ENCODE measurements at places on chromosomes 5 and 9.

DNA sequence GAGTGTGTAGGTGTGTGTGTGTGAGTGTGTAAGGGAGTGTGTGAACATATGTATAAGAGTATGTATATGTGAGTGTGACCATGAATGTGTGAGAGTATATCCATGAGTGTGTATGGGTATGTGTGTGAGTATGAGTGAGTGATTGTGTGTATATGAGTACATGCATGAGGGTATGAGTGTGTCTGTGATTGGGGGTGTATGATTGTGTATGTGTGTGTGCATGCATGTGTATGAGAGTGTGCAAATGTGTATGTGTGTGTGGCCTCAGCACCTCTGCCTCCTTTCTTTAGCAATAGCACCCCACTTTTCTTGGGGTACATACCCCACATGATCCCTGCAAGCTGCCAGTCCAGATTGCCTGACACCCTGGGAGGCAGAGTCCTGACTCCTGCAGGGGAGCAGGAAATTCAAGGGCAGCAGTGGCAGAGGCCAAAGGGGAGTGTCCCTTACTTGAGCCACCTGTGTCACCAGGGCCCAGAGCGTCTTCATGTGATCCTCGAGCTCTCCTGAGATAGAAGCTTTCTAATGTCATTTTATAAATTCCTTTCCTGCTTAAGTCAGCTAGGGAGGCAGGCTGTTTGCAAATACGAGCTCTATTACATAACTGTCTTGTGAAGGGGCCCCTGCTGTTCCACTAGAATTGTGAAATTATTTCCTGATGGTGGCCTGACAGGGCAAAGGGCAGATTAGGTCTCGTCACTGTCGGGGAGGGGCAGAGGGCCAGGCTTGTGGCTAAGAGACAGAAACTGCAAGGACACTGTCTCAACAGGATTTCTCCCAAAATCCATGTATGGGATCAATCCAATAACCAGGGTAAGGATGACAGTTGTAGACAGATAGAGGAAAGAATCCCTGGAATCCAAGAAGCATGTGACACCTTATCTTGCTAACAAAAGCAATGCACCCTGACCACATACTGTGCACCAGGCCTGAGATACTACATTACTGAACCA is 389.1 kb downstream of the GADD45G start:
- DNase-seq, result no peak

GRCh38 chr9:78365748-78366697 is 69.1 kb downstream of the PSAT1 start:
- no peak for DNase-seq

DNA sequence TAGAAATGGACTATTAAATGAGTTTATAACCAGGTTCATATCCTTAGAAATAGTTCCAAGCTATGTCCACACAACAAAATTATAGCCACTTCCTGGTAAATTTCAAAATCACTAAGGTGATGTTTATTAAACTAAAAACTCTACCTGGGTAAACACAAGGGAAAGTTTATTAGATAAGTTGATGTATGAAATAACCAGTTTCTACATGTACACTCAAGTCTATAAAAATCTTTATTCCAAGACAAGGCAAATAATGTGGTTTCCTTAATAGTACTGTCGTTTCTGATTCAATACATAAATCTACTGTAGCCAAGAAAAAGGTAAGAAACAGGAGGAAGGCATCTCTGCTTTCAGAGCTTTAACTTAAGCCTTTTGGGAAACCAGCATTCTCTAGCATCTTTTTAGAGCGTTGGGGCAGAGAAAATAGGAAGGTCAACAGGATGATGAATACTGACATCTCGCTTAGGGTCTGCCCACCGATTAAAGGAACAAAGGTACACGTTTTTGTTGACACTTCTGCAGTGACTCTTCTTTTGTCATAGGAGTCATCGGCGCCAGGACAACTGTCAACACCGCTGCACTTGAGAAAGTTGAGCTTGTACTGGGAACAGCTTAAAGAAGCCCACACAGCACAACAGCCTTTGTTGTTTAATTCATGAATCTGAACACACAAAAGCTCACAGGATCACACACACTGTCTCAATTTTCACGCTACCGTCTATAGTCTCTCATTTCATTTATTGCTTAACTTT is 513.6 kb downstream of the SLCO4C1 start:
- no peak for DNase-seq

GRCh38 chr5:34957857-34958690 is 28.7 kb downstream of the DNAJC21 start:
- DNase-seq, result no peak

GRCh38 chr5:79151942-79152671 is 40.5 kb downstream of the BHMT start:
- DNase-seq, result no peak

GRCh38 chr5:115297031-115297430 is 577 bp upstream of the CCDC112 start:
- no peak for DNase-seq

- DNase-seq, result no peak
Measured at GRCh38 chr5:60503771-60504170, 196.2 kb downstream of the DEPDC1B start.

- no peak for DNase-seq
Measured at GRCh38 chr5:14385019-14385418, 196.6 kb upstream of the OTULINL start.

GRCh38 chr5:40675396-40676133 is 4.2 kb upstream of the PTGER4 start:
- DNase-seq, result no peak

Measured in activated CD4-positive, alpha-beta T cell treated with anti-CD3 and anti-CD28 coated beads, Interleukin-2, amount 50 U/mL, for 4 hours (primary cell).